ENCODE measurements at places on chromosomes 7 and 10.

GRCh38 chr7:139702313-139702731, 75.5 kb downstream of the HIPK2 start:
- no peak for DNase-seq

GRCh38 chr7:41729059-41729458, 26.2 kb upstream of the INHBA start:
- no peak for DNase-seq

GRCh38 chr7:121530227-121531174, 134.4 kb upstream of the FAM3C start:
- peak; percentile 52 for DNase-seq

GRCh38 chr7:11078247-11078834, 104.7 kb downstream of the PHF14 start:
- no peak for DNase-seq

DNA sequence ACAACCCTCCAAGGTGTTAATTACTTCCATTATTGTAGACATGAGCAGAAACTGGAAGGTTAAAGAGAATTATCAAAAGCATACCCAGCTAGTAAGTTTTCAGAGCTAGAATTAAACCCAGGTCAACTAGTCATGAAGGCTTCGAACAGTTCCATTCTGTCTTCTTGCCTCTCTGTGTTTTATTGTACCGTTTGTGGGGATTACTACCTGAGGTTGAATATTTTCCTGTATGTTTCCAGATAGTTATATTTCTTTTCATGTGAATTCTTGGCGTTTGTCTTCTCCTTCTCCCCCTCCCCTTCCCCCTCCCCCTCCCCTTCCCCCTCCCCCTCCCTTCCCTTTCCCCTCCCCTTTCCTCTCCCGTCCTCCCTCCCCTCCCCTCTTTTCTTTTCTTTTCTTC, 218.0 kb upstream of the GALNT17 start:
- DNase-seq = no peak

GRCh38 chr7:138873220-138873892, 75.4 kb upstream of the ATP6V0A4 start:
- DNase-seq = no peak

- no peak for DNase-seq
Measured at GRCh38 chr7:151710646-151711434, 166.1 kb downstream of the PRKAG2 start.

DNA sequence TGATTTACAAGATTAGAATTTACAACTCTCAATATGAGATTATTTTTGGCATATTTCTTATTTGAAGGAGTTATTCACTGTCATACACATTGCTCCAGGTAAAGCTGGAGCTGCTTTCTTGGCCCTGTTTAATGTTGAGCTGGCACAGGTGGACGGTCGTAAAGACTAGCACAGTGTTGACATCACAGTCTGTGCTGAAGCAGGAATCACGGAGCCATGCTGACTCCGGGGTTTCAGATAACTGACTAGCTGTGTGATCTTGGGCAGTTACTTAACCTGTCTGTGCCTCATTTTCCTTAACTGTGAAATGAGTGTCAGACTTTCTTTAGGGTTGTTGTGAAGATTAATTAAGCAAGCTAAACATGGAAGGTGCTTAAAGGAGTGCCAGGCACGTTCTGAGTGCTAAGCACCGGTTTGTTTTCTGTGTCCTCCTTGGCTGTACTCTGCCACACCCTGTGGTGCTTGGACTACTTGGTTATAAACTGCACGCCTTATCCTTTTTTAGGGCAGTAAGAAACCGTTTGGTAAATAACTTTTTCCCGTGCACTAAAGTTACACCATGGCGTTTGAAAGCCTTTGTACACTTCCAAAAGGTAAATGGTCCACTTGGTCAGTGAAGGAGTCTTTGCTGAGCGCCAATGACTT, 47.7 kb downstream of the DYNC2I1 start:
- DNase-seq = no peak

DNA sequence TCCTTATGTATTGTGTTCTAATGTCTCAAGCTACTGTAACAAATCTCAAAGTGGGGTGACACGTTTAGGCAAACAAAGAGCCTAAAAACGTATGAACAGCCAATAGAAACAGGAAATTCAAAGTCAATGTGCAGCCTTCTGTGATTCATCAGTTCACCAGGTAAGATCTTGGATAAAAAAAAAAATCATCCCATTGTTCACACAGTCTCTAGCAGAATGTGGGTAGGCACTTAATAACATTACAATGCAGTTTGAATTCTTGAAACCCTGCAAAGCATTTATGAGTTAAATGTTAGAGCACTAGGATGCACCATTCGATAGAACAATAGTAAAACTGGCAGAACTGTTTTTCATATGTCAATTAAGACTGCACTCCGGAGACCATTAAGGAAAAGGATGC, 88.2 kb upstream of the HDAC9 start:
- no peak for DNase-seq

- no peak for DNase-seq
Measured at GRCh38 chr7:45157286-45157652, 322 bp upstream of the RAMP3 start.

GRCh38 chr7:95723583-95724180, 48.7 kb upstream of the DYNC1I1 start:
- no peak for DNase-seq

DNA sequence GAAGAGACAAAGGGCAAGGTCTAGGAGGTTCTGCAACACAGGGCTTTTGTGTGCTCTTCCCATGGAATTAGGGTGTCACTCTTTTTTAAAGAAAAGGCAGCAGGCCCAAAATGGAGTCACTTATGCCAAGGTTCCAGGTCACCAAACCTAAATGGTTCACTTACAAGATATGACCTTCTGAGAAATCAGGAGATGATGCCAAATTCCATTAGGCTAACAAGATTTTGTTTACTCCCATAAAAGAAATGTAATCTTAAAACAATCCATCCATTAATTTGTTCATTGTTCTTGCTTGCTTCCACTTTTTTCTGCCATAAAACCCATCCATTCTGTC, 158.1 kb downstream of the SNX13 start:
- DNase-seq = no peak

- DNase-seq = no peak
Measured at GRCh38 chr10:81950358-81950757, 75.4 kb downstream of the NRG3 start.

GRCh38 chr7:92698237-92698841, 108.1 kb upstream of the FAM133B start:
- DNase-seq = no peak

DNA sequence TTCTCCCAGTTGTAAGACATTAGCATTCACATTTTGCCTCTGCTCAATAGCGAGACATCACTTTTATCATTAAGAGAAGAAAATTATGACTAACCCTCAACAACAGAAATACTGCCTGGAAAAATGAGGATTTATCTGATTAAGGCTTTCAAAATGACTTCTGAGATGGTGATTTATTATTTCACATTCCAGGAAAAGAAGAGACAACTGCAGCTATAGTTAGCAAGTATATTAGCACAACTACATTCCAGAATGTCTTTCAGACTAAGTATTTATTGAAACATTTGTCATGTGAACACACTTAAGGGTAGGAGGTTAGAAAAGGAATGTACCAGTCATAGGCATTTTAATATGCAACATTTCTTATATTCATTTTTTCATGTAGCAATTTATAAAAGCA, 162.0 kb downstream of the IQUB start:
- DNase-seq = no peak

DNA sequence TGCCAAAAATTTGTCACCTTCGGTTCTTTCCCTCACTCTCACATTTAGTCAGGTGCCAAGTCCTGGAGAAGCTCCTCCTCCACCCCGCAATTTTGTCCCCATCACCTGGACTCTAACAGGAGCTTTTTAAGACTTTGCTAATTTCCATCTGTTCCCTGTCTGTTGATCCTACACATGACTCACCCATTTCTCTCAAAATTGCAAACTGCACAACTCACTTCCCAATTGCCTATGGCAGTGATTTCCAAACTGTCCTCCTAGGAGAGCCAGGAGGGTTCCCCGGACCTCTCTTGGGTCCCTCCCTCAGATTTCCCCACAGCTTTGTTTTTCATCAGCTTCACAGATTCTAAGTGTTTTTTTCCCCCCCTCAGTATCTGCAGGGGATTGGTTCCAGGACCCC, 120.3 kb downstream of the WNT2 start:
- no peak for DNase-seq

DNA sequence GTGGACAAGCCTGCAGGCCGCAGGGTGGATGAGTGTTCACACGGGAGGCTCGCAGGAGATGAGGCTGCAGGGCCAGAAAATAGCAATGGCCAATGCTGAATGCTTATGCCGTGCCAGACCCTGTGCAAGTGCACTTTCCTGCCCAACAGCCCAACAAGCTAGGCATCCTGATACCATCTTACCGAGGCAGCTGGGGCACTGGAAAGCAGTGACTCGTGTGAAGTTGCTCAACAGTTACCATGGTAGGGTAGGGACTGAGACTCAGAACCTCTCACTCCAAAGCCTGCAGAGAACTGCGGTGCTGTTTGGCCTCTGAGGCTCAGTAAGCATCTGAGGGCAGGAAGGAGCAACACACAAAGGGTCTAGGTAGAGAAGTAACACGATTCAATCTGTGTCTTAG, 43.7 kb downstream of the JAZF1 start:
- no peak for DNase-seq

- no peak for DNase-seq
Measured at GRCh38 chr10:13719425-13719824, 132.7 kb downstream of the PRPF18 start.

GRCh38 chr10:22742678-22743077, 28.3 kb upstream of the PIP4K2A start:
- DNase-seq = no peak

DNA sequence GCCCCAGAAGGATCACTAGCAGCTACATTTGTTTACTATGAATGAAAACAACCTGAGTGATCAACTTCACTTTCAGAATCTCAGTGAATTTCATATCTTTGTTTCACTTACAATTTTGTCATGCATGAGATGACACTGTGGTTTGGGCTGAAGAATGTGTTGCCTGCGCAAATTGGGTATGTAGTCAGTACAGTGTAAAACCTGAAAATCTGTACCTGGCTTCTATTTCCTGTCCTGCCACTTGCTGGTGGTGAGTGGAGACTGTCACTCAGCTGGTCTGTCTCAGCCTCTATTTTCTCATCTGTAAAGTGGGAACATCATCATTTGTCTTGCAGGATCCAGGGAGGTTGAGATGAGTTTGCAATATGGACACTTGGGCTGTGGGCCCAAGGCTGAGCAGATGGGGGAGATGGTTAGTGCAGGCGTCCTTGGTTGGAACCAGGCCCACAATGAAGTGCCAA, 118.0 kb downstream of the WDFY4 start:
- no peak for DNase-seq

- DNase-seq = no peak
Measured at GRCh38 chr10:112363696-112364688, 9.9 kb upstream of the ACSL5 start.
